ENCODE measurements at places on chromosomes 2 and 18.

- no peak for DNase-seq
Observed at GRCh38 chr18:57052173-57052572, 94.7 kb upstream of the BOD1L2 start.

- DNase-seq = no peak
Observed at GRCh38 chr2:96374211-96374951, 38.8 kb downstream of the NCAPH start.

GRCh38 chr2:170025223-170025622 lies 152.7 kb upstream of the MYO3B start:
- DNase-seq = no peak

GRCh38 chr2:213001297-213001910 lies 150.0 kb downstream of the IKZF2 start:
- DNase-seq = no peak

- no peak for DNase-seq
Observed at GRCh38 chr2:177557794-177558193, 165.2 kb downstream of the AGPS start.

GRCh38 chr18:33755931-33756560 lies 178.0 kb downstream of the ASXL3 start:
- no peak for DNase-seq

DNA sequence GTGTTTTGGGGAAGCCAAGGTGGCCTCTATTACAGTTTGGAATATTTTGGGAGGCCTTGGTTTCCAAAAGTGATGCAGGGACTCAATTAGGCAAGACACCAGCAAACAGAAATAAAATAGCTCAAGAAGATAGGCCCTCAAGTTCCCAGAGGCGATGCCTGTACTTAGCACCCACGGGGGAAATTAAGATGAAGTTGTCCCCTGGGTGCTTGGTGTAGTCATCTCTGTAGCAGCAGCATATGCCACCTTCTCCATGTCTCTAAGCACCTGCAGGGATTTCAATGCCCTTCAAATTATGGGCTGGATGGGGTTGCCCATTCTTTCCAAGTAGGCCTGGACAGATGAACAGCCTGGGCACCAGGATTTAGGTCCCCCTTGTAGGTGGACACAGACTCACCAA lies 185.0 kb downstream of the CTIF start:
- DNase-seq = no peak

GRCh38 chr18:50334546-50335152 lies 40.2 kb upstream of the SKA1 start:
- DNase-seq = no peak

- no peak for DNase-seq
Observed at GRCh38 chr2:15941871-15942710, 1.7 kb downstream of the MYCN start.

DNA sequence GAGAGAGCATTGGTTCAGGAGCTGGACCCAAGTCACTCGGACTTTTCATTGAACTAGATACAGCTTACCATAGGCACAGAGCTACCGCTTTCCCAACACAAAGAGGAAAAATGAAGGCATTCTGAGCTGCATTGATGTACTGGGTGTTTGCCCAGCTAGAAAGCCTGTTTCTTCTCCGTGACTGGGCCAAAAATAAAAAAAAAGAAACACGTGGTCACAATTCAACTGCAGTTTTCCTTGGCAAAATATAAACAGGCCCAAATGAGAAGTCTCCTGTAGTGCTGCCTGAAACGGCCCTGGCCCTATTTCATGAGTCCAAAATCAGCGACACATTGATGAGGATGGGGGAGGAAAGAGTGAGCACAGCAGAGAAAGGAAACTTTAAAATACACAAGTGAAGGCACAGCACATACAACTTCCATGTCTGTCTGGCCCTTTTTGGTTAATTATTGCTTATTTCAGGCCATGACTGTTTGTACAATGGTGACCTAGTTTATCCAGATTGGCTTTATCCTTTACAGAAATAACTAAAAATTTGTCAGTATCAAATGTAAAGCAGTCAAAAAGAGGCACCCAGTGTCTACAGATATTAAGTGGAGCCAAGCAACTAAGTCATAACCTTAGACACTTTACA lies 179.7 kb downstream of the ICOS start:
- DNase-seq = no peak

- DNase-seq = no peak
Observed at GRCh38 chr2:107025291-107025857, 139.4 kb upstream of the ST6GAL2 start.

DNA sequence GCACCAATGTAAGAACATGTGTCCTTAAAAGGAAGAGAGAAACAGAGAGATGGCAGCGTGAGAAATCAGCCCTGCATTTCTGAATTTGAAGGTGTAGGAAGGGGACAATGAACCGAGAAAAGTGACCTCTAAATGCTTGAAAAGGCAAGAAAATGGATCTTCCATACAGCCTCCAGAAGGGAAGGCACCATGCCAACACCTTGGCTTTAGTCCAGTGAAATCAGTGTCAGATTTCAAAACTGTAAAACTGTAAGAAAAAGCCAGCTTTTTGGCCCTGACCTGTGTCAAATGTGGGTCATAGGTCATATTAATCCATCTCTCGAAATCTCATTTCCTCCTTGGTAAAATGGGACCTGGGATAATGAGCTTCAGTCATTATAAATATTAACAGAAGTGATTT lies 762.3 kb downstream of the DCDC2C start:
- DNase-seq = no peak

- DNase-seq = no peak
Observed at GRCh38 chr2:76763276-76763675, 758.9 kb downstream of the LRRTM4 start.

- no peak for DNase-seq
Observed at GRCh38 chr18:48227206-48227605, 182.0 kb downstream of the ZBTB7C start.

- DNase-seq = no peak
Observed at GRCh38 chr2:101398116-101398821, 11.0 kb upstream of the CREG2 start.

DNA sequence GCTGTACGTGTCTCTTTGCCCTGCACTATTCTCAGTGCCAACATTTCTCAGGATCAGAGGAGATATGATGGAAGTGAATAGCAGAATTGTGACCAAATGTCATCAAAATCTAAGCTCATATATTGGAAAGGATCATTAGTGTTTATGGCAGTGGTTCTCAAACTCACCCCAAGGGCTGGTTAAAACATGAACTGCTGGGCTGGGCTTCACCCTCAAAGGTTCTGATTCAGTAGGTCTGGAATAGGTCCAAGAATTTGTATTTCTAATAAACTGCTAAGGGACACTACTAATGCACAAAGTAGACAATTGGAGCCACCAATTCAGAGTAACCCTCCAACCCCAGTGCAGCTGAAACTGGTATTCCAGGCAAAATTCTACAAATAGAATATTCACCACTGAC lies 317.9 kb upstream of the UBE2E3 start:
- DNase-seq = no peak

- DNase-seq = no peak
Observed at GRCh38 chr2:42106257-42106816, 58.5 kb downstream of the PKDCC start.

DNA sequence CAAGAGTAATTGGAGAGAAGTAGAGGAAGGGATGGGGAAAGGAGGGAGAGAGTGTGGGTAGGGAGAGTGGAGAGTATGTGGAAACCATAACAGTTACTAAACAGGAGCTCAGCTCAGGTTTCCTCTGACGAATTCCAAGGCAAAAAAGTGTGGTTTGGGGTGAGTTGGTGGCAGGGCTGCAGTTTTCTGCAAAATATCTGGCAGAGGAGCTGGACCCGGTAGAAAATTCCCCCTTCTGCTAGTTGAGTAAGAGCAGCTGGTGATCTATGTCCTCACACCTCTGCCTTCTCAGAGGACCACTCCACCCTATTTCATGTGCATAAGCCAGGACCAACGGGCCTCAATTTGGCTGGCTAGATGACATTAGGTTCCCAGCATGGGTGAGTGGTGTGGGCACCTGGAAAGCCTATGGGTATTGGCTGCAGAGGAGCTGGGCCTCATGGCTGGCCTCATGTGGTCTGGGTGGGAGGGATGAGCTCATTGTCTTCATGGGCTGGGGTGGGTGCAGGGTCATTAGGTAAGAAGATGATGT lies 13.2 kb downstream of the NRP2 start:
- DNase-seq = no peak

- no peak for DNase-seq
Observed at GRCh38 chr2:47076586-47077441, 78.3 kb downstream of the STPG4 start.

- DNase-seq = no peak
Observed at GRCh38 chr2:71827524-71827901, 320.1 kb downstream of the CYP26B1 start.

DNA sequence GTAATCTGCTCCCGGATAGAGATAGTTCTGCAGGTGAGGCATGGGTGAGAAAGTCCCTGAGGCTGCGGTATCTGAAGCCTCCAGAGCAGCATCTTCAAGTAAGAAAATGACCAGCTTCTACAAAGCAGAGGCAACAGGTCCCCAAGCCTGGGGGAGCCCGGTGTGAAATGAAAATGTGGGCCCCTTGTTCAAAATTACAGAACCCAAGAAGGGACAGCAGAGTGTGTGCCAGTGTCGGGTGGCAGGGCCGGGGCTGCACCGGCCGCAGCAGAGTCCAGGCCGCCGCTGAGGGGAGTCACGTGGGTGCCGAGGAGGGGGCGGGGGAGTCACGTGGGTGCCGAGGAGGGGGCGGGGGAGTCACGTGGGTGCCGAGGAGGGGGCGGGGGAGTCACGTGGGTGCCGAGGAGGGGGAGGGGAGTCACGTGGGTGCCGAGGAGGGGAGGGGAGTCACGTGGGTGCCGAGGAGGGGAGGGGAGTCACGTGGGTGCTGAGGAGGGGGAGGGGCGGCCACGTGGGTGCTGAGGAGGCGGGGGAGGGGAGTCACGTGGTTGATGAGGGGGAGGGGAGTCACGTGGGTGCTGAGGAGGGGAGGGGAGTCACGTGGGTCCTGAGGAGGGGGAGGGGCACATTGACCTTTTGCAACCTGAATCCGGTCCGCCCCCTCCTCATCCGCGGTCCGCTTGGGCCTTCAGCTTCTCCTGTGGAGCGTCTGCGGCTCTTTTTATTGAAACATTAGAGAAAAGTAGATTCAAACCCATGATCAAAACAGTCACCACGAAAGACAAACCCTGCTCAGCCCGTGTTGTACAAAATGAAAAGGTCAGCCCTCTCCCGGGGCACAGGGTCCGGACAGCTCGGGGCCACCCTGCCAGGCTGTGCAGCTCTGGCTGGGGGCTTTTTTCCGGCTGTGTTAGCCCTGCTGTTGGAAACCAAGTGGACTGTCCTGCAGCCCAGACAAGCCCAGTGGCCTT lies 10.4 kb downstream of the COLEC11 start:
- no peak for DNase-seq

- no peak for DNase-seq
Observed at GRCh38 chr2:124566518-124566970, 541.5 kb downstream of the CNTNAP5 start.

DNA sequence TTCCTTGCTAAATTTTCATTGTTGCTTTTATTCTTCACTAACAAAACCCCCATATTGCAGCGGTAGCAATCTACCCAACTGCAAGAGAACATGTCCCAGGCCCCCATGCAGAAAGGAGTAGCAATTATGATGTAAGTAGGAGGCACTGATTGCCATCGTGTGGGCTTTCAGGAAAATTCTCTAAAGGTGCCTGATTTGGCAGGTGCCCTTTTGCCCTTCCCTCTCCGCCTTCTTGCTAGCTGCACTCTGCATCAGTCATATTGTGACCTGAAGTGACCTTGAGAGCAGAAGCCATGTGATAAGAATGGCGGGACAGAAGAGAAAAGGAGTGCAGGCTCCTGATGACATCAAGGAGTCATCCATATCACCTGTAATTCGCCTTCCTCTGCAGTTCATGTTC lies 112.1 kb downstream of the NCKAP5 start:
- no peak for DNase-seq

GRCh38 chr2:102250278-102250821 lies 61.0 kb upstream of the IL1RL1 start:
- DNase-seq = no peak

DNA sequence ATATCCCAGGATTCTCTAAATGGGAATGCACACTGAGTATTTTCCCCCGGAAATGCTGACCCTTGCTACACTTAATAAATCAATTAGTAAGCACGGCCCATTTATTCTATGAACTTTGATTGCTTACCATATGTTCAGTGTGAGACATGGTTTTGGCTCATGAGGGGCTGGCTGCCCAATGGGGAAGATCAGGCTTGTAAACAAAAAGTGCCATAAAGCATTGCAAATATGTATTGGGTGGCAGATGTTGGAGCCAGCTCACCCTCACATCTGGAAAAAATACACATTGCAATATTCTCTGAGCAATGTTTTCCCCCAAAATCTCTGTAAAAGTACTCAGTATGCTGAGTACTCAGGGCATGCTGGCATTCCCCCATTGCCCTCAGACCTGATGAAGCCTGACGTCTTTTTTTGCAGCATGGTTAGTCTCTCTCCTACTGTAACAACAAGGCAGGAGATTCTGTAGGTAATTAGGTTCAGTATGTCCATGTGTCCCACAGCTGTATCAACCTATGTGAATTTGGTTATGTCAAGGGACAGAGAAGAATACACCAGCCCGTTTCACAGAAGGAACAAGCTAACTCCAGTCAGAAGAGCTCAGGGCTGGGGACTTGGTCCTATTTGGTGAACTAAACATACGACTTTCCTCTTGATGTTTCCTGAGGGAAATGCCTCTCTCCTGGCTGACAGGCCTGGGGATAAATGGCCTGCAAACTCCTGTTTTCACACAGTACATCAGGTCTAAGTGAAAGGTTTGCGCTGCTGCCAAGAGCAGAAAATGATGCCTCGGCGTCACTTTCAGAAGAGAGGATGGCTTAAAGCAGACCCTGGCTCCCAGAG lies 202.4 kb downstream of the INSIG2 start:
- no peak for DNase-seq

GRCh38 chr2:113028112-113028511 lies 22.9 kb downstream of the IL36A start:
- no peak for DNase-seq

DNA sequence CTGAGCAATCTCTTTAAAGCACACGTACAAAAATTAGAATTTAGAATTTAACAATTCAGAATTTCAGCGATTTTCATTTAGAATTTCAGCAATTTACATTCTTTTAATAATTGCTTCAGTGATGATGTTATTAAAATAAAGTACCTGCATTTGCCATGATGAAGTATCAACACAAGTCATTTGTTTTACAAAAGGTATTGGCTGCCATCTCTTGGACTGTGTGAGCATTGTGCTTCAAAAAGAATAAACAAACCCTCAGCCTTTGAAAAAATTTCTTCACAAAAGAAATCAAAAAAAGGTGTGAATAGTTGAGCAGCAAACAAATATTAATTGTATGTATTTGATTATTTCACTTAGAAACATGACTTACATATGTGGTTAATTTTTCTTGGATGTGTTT lies 27.1 kb upstream of the ZC3H15 start:
- DNase-seq = no peak

DNA sequence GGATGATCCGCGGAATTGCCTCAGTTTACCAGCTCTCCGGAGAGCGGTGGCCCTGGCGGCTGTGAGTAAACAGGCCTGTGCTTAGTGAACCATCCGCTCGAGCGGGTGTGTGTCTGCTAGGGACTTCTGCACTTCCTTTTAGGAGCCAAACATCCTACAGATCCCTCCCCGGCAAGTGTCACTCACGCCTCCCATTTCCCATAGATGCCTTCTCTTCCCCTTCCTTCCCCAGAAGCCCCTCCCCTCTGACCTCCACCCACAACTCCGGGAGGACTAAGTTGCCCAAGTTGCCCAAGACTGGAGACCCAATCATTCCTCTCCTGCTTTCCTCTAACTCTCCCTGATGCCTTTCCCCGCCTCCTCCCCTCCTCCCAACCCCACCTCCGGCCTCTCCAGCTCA lies 2.9 kb downstream of the C1QL2 start:
- no peak for DNase-seq
